Stimulated activated CD8-positive, alpha-beta memory T cell treated with anti-CD3 and anti-CD28 coated beads, Interleukin-4, amount 100 ng/mL, for 1 hour (primary cell): ENCODE measurements at places on chromosomes 12 and 14.

DNA sequence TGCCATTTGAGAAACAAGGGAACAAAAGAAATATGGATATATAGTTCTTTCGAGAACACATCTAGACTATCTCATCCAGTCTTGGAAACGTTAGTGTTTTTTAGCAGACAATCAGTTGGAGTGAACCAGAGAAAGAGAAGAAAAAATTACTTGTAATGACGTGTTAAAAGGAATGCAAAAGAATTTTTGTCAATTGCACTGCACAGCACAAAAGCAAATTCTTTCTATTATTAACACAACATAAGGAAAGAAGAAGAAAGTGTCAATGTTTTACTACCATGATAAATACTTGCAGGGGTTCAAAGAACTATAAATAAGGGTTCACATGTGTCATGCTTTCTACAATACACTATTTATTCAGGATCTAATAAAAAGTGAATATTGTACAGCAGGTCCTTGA is 27.5 kb upstream of the GSG1 start:
- no peak for DNase-seq

- DNase-seq, result no peak
Measured at GRCh38 chr12:13189264-13189663, 7.3 kb upstream of the EMP1 start.

GRCh38 chr12:19131025-19131444 is 1.5 kb downstream of the PLEKHA5 start:
- no peak for DNase-seq

- DNase-seq, result no peak
Measured at GRCh38 chr12:74849801-74850200, 312.2 kb downstream of the ATXN7L3B start.

- no peak for DNase-seq
Measured at GRCh38 chr12:2224961-2225360, 172.2 kb downstream of the CACNA1C start.
